ENCODE measurements at places on chromosomes 2 and 18. TPM values are rescaled to one million over a fixed set of nuclear protein-coding genes. Genes with fewer than 3 reads are reported as not detected.

GRCh38 chr2:162297925-162298552 lies 20.4 kb downstream of the IFIH1 start:
- peak; percentile 58 for DNase-seq

DNA sequence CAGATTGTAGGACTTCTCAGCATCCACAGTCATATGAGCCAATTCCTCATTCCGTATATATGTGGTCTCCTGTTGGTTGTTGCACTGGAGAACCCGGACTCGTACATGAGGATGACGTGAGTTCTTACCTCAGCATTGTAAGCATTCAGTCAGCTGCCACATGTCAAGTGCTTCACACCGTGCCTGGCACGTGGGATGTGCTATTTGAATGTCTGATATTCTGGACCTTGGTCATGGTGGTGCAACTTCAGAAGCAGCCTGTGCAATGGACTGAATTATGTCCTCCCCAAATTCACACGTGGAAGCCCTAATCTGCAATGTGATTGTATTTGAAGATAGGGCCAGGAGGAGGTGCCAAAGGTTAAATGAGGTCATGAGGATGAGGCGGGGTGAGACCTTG lies 32.1 kb downstream of the PTGR3 start:
- no peak for DNase-seq

Gene TCF7L1
- 2.9 TPM for total RNA-seq

Gene NABP1
- total RNA-seq, result 26.9 TPM

Gene ADD2
- total RNA-seq, result 0.40 TPM
